Activated CD8-positive, alpha-beta memory T cell treated with anti-CD3 and anti-CD28 coated beads, Interleukin-2, amount 10 ng/mL, durations not matched to agents 7 days and 5 days (primary cell): ENCODE measurements at places on chromosomes 4 and X. TPM values are rescaled to one million over a fixed set of nuclear protein-coding genes. Genes with fewer than 3 reads are reported as not detected.

Gene CPE
- total RNA-seq: not detected

Gene DCAF12L2
- total RNA-seq: not detected

Gene IL13RA1
- not detected for total RNA-seq

Gene CDKL2
- 1.5 TPM for total RNA-seq

Gene ADGRL3
- total RNA-seq: not detected

Gene SLC10A4
- total RNA-seq: not detected

Gene LRP2BP
- 1.3 TPM for total RNA-seq

Gene AWAT2
- not detected for total RNA-seq

Gene GLOD5
- total RNA-seq: not detected

Gene NXF2B
- total RNA-seq: not detected

Gene FAM156A
- total RNA-seq: 25.1 TPM

Gene TREX2
- total RNA-seq: 2.0 TPM

Gene ARHGAP24
- not detected for total RNA-seq

Gene TDO2
- total RNA-seq: not detected

Gene CBLL2
- not detected for total RNA-seq

Gene HTN1
- not detected for total RNA-seq

Gene TMEM128
- 12.4 TPM for total RNA-seq

Gene FGF13
- not detected for total RNA-seq

Gene NRK
- total RNA-seq: not detected

Gene CA5B
- 7.8 TPM for total RNA-seq

Gene MAGEC2
- not detected for total RNA-seq

Gene PDE5A
- 0.18 TPM for total RNA-seq

Gene MSMO1
- total RNA-seq: 56.7 TPM

Gene HTR2C
- not detected for total RNA-seq

Gene MAGEA4
- total RNA-seq: not detected

Gene ARSJ
- total RNA-seq: not detected

Gene SCML1
- total RNA-seq: 0.23 TPM

Gene DYNLT3
- total RNA-seq: 12.6 TPM

Gene MAGEA1
- total RNA-seq: not detected

Gene PASD1
- not detected for total RNA-seq

Gene ADAM29
- total RNA-seq: not detected

Gene RIPPLY1
- not detected for total RNA-seq

Gene ENAM
- total RNA-seq: not detected

Gene SSX7
- total RNA-seq: not detected

Gene CLGN
- 0.15 TPM for total RNA-seq

Gene ENPEP
- 0.93 TPM for total RNA-seq

Gene MAGEE2
- total RNA-seq: not detected

Gene STATH
- total RNA-seq: not detected

Gene ARX
- not detected for total RNA-seq

Gene ASB5
- total RNA-seq: not detected

Gene NKX3-2
- total RNA-seq: not detected

Gene FAM184B
- total RNA-seq: 0.02 TPM

Gene LEF1
- total RNA-seq: 30.6 TPM

Gene SERPINA7
- not detected for total RNA-seq

Gene BTC
- not detected for total RNA-seq

Gene CT45A2
- total RNA-seq: not detected

Gene TNIP3
- total RNA-seq: 9.1 TPM

Gene IL2RG
- 370 TPM for total RNA-seq

Gene SSX2
- not detected for total RNA-seq

Gene CT45A10
- not detected for total RNA-seq

Gene GLUD2
- total RNA-seq: 0.38 TPM

Gene DDX53
- total RNA-seq: not detected

Gene TRIM2
- not detected for total RNA-seq

Gene ENOPH1
- 40.6 TPM for total RNA-seq

Gene GPR82
- total RNA-seq: 0.21 TPM

Gene FBXW7
- 62.9 TPM for total RNA-seq

Gene CDS1
- not detected for total RNA-seq

Gene MAML3
- total RNA-seq: 1.8 TPM

Gene PRSS12
- total RNA-seq: not detected
